ENCODE measurements at places on chromosomes 7 and 10.

DNA sequence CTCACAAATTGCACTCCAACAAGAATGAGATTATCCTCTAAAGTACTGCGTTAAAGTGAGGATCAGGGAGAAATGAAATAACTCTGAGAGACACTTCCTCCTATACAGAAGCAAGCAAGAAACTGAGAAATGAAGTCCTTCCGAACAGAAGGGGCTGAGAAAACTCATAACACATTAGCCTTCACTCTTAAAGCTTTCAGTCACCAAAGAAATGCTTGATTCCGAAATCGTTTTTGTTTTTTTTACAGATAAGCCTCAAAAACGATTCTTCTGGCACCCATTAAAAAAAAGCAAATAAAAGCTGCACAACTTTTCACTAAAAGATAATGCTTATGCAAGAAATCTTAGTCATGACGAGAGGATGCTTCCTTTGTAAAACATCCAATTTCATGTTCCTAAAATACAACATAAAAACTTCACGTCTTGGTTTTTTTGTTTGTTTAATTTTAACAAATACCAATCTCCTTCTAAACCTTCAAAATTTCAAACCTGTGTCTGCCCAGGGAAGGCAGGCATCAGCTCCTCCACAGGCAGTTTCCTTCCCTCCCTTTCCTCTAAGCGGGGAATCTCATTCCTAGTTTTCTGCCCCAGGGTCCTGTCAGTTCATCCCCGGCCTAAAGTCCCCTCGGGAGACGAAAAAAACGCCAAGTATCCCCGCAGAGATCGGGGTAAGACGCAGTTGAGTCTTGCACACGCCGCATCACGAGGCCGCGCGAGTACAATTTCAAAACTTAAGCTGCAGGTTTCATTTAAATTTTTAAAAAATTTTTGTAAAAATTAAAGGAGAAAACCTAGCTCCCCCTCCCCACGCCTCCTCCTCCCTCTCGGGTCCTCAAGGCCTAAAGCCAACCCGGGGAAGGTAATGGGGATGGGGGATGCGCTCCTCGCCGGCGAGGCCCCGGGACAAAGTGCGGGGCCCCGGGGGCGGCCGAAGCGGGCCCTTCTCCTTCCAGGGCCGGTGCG lies 1.1 kb downstream of the BAZ1B start:
- peak; percentile 87 for DNase-seq

GRCh38 chr10:62017491-62017870 lies 116.0 kb downstream of the ARID5B start:
- DNase-seq = no peak

DNA sequence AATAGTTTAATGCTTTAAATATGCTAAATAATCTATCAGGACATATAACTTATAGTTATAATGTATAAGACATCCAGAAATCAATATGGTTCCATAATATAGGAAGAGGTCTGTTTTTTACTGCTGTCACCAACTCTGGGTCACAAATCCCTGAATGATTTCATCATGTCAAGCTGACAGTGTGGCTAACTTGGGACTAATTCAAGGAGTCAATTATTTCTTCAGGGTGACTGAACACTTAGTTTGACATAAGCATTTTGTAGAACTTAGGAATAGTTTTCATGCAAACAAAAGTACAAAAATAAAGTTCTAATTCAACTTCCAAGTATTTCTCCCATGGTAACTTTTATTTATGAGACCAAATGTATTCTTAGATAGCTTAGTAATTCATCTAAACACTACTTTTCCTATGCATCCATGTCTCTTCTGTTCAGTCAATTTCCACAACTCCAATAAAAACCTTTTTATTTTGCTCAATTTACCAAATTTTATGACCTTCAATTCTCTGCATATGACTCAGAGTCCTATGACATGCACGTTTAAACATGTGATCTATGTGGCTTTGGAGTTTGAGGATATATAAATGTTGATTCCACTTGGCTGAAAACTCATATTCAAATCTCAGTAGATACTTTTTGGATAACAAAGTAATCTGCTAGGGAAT lies 40.3 kb upstream of the GNAT3 start:
- DNase-seq = peak; percentile 41

GRCh38 chr10:103224133-103224532 lies 21.6 kb upstream of the RPEL1 start:
- no peak for DNase-seq

DNA sequence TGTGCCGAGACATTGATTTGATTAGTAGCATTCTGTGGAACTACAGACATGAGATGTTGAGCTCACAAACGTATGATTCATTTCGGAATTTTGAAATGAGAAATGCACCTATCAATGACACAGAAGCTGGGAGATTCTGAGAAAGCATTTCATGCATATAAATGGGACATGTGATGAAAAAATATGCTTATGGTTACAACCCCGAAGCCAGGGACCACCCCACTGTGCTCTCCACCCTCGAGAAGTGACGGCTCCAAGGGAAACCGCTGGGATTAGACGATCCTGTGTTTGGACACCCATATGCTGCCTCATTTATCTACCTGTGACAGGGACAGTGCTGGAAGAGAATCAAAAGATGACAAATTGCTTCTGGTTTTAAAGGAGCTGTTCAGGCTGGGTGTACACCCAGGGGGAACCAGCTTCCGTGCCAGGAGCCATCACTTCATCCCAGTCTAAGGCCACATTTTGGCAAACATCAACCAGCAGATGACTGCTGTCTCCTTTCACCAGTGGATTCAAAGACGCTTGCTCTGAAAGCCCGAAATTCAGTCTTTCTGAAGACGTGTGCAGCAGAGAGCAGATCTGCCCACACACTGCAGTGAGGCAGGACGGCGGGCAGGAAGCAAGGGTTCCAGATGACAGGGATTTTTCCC lies 109.9 kb downstream of the ATXN7L1 start:
- no peak for DNase-seq

DNA sequence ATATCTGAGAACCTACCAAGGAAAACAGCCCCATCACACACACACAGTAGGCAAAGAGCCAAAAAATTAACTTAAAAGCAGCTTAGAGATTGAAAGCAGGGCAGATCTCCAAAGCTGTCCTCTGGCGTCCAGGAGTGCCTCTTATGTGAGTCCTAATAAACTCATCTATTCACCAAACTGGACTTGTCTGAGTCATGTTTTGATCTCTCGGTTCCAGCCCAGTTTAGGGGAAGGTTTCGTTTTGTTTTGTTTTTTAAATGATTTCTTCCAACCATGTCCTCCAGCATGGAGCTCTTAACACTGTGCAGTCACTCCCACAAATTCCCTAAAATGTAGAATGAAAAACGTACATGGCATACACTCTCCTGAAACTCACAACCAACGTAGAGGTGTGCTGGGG lies 6.7 kb upstream of the PRSS37 start:
- DNase-seq = no peak

DNA sequence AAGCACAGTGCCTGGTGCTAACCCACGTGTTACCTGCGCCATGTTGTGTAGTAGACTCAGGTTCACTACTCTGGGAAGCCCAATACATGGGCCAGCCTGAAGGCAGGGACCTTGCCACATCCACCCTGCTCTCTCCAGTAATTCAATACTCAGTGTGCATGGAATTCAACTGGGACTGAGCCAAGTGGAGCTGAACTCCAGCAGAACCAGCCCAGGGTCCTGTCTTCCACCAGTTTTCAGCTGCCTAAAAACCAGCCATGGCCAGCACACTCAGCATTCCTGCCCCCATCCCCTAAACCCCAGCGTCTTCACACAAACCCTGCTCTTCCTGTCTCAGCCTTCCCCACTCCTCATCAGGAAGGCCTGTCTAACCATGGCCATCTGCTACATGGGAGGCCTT lies 15.4 kb downstream of the FGF8 start:
- DNase-seq = peak; percentile 68

DNA sequence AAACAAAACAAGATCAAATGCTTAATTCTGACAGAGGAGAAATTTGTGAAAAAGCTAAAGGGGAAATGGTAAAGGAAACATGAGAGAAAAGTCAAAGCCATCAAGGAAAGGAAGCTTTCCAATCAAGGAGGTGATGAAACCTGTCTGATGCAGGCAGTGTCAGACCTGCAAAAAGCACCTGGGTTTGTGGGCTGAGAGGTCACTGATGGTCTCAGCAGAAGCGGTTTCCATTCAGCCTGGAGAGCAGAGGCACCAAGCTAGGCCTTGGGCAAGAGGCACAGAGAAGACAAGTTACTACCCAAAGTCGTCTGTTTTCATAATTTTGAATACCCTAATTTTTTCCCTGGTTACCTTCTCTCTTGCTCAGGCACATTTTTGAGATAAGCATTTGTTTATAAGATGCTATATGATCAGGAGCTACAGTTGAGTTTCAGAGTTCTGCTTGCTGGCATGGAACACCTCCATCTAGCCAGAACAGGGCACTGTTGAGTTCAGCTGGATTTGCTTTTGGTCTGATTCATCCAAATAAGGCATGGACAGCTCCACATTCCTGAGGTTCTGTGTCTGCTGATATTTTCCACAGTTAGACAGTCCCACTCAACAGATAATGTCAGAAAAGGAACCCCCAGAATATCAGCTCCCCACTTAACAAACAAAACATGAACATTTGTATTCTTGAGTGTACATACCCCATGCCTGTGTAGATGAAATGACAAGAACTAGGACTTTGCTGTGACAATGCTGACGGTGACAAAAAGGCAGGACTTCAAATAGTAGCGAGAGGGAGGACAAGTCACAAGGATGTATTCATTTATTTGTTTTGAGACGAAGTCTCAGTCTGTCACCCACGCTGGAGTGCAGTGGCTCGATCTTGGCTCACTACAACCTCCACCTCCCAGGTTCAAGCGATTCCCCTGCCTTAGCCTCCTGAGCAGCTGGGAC lies 4.9 kb upstream of the PPIA start:
- DNase-seq = peak; percentile 95

- DNase-seq = peak; percentile 80
Measured at GRCh38 chr7:29565982-29566746, 2.5 kb downstream of the PRR15 start.

Data from osteoblast (primary cell).